ENCODE measurements at places on chromosomes 1 and 21.
A peak's percentile ranks its signal among the peaks of the same experiment; 100 is the strongest.

DNA sequence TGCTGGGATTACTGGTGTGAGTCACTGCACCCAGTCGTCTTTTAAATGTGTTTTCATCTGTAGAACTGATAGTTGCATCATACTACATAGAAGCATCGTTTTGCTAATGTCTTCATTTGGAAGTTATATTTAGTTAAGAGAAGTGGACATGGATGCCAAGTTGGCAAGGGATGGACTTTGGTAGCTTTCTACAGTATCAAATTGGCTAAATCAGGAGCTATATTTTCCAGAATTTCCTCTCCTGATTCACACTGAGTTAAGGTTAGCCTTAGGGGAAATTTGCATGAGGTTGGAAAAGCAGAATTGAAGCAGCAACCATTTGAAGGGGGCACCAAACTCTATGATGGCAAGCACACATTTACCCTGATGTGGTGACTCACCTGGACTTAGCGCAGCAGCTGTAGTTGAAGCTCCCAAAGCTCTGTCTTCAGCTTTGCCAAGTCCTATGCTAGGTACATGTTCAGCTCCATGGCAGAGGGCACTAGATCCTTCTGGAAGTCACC, 43.9 kb downstream of the DUSP10 start:
- H3K4me3 ChIP-seq = no peak overlapping the region
- H3K4me1 ChIP-seq = no peaks in the 10 kb centered on the region
- no peaks in the 10 kb centered on the region for H3K27me3 ChIP-seq

DNA sequence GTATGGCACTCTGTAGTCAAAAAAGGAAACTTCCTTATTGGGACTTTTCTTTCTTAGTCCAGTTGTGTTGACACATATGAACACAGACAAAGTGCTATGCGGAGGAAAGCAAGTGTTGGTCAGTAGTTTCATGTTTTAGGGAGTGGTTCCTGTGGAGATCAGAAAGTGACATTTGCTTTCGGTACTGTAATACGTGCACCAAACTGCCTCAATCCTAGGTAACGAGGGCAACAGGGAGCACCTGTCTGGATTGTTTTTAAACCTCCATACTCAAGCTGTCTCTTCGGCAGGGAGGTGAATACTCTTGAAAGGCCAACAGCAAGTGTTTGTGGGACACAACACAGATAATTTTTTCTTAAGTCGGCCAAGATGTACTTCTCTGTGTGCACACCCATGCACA, 9.1 kb downstream of the RHOU start:
- H3K4me1 ChIP-seq = peaks cover 13% of the 10 kb centered on the region
- H3K4me3 ChIP-seq = no peak overlapping the region

DNA sequence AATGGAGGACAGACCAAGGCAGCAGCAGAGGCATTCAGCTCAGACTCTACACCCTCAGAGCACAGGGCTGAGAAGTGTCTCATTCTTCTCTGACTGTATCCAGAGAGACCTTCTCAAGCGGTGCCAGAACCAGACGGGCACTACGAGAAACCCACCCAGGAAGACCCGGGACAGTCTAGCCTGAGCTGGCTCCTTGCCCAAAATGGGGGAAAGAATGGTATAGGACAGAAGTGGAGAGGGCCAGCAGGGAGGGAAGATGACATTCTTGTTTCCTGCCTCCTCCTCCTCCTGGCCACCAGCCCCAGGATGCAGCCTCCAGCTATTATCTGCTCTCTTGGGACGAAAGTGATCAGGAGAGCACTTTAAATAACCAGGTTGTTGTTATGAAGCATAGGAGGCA, 22.6 kb upstream of the PRELP start:
- no peaks in the 10 kb centered on the region for H3K27me3 ChIP-seq
- no peak overlapping the region for H3K27ac ChIP-seq
- peak; percentile 13 for DNase-seq
- H3K36me3 ChIP-seq = no peaks in the 10 kb centered on the region

GRCh38 chr1:1541956-1542765, 1.7 kb upstream of the TMEM240 start:
- H3K4me1 ChIP-seq = peaks cover 3% of the 10 kb centered on the region
- no peaks in the 10 kb centered on the region for H3K27me3 ChIP-seq
- no peak overlapping the region for H3K4me3 ChIP-seq
- no peak overlapping the region for H3K27ac ChIP-seq

- no peaks in the 10 kb centered on the region for H3K27me3 ChIP-seq
- H3K4me1 ChIP-seq = no peaks in the 10 kb centered on the region
- no peaks in the 10 kb centered on the region for H3K36me3 ChIP-seq
- no peak for DNase-seq
- no peak overlapping the region for H3K4me3 ChIP-seq
- no peak overlapping the region for H3K27ac ChIP-seq
These were observed 10.5 kb downstream of the SERINC2 start for GRCh38 chr1:31423418-31423947.

- H3K36me3 ChIP-seq = peaks cover 72% of the 10 kb centered on the region
- H3K27me3 ChIP-seq = no peaks in the 10 kb centered on the region
- peak; percentile 53 for DNase-seq
- H3K27ac ChIP-seq = no peak overlapping the region
These were observed 122.1 kb downstream of the UBR4 start for GRCh38 chr1:19087737-19088594.

DNA sequence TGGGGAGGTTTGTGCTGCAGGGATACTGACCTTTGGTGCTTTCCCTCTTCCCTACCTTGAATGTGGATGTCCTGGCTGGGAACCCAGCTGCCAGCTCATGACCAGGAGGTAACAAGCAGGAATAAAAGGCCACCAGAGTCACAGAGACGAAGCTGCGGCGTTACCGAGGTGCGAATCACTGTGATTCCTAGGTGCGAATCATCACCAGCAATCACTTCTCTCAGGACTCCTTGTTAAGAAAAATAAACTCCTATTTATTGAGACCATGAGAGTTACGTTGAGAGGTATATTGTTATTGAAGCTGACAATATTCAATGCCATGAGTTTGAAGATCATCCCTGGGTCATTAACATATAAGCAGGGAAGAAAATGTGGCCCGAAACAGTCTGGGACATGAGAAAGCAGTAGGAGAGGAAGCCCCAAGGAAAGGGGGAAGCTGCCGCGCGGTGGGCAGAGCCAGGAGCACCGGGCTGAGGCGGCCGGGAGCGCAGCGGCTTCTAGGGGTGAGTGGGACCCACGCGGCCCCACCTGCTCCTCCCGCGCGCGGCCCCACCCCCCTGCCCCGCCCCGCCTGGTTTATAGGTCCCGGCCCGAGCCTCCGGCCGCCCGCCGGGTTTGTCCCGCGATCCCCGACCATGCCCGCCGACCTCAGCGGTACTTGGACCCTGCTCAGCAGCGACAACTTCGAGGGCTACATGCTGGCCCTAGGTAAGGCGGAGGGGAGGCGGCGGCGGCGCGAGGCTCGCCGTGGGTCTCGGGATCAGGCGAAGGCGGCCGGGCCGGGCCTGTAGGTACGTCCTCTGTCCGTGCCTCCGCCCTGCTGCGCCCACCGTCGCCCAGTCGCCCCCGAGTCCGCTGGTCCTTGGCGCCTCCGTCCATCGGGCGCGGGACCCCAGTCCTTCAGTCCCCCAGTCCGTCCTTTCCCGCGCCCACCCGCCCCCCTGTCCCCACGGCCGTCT, at the start of gene RBP7:
RBP7 (plus strand) TSS at position 605 of the 959 bp plus-strand sequence; CDS start at position 636, 31 bp downstream.
- no peaks in the 10 kb centered on the region for H3K36me3 ChIP-seq
- DNase-seq = no peak
- peak within 1 kb of the TSS; percentile 39 for H3K4me3 ChIP-seq
- H3K4me1 ChIP-seq = no peaks in the 10 kb centered on the region
- H3K27me3 ChIP-seq = peaks cover 28% of the 10 kb centered on the region

GRCh38 chr1:104874044-104874443, 1124.3 kb downstream of the AMY1C start:
- no peak overlapping the region for H3K27ac ChIP-seq
- DNase-seq = no peak
- no peaks in the 10 kb centered on the region for H3K27me3 ChIP-seq
- H3K36me3 ChIP-seq = no peaks in the 10 kb centered on the region

- no peak overlapping the region for H3K27ac ChIP-seq
- no peak overlapping the region for H3K4me3 ChIP-seq
- no peaks in the 10 kb centered on the region for H3K4me1 ChIP-seq
These were observed 22.5 kb upstream of the FCAMR start for GRCh38 chr1:206992790-206993189.

DNA sequence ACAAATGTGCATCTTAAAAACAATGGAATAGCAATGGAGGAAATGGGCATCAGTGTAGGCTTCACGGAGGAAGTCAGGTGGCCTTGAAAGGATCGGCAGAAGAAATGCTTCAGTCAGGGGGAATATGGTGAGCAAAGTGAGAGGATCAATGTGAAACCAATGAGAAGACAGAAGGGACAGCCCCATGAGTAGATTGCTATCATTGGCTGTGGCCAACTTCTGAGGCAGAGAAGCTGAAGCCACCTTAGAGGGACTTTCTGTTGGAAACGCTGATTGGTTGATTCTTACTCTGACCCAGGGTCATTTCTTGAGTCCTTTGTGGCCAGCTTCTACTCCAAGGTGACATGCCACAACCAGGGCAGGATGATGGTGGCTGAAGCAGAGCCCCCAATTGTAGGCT, 130.7 kb upstream of the ZNF648 start:
- H3K27me3 ChIP-seq = no peaks in the 10 kb centered on the region
- H3K4me1 ChIP-seq = no peaks in the 10 kb centered on the region
- H3K27ac ChIP-seq = no peak overlapping the region
- H3K36me3 ChIP-seq = no peaks in the 10 kb centered on the region
- H3K4me3 ChIP-seq = no peak overlapping the region
